Panc1 (cell line): ENCODE measurements at places on chromosomes 3 and 15. TPM values are rescaled to one million over a fixed set of nuclear protein-coding genes. Genes with fewer than 3 reads are reported as not detected.

Gene BCL6
- 21.5 TPM for total RNA-seq

Gene BFSP2
- total RNA-seq: 0.67 TPM

Gene RHOV
- 4.2 TPM for total RNA-seq

Gene P2RY12
- total RNA-seq: not detected

Gene GNAT1
- total RNA-seq: not detected
